ENCODE measurements at places on chromosomes 1 and 21. TPM values are rescaled to one million over a fixed set of nuclear protein-coding genes. Genes with fewer than 3 reads are reported as not detected.

Gene S100A3
- 12.0 TPM for total RNA-seq

Gene PDE9A
- total RNA-seq: 0.72 TPM

Gene MMEL1
- 0.46 TPM for total RNA-seq

Gene SLC2A5
- total RNA-seq: 0.26 TPM

Gene CDC42SE1
- total RNA-seq: 81.2 TPM

Gene TP53BP2
- 51.4 TPM for total RNA-seq

Gene RORC
- not detected for total RNA-seq

Gene TTC39A
- 8.3 TPM for total RNA-seq

GRCh38 chr21:38869196-38869595 is 63.5 kb downstream of the ETS2 start:
- no peaks in the 10 kb centered on the region for H3K27me3 ChIP-seq
- no peak for DNase-seq
- H3K36me3 ChIP-seq: no peaks in the 10 kb centered on the region
- no peak overlapping the region for H3K27ac ChIP-seq
- H3K4me1 ChIP-seq: no peaks in the 10 kb centered on the region
- H3K4me3 ChIP-seq: no peak overlapping the region

- no peaks in the 10 kb centered on the region for H3K36me3 ChIP-seq
- H3K27me3 ChIP-seq: no peaks in the 10 kb centered on the region
- no peak for DNase-seq
These were observed 61.7 kb downstream of the ITSN1 start for GRCh38 chr21:33703750-33704606.

DNA sequence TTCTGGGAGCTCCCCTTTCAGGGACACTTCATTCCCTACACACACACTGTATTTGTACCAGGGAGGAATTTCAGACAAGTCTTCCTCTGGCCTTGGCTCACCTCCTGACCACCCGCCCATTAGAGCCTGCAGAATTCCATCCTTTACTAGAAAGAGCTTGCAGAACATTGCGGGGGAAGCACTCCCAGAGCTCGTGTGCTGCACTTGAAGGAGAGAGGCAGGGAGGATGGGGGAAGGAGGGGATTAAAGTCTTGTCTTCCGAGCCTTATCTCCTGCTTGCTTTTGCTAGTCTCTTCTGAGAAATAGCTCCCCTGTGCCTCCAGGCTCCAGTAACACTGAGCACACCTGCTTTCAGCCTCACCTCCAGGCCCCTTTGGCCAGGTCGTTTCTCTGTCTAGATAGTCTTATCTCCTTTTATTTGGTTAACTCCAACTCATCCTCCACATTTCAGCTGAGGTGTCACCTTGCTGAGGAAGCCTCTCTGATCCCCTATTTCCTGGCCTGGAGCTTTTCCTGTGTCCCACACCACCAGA is 62.0 kb downstream of the PCNX2 start:
- no peaks in the 10 kb centered on the region for H3K27me3 ChIP-seq
- H3K27ac ChIP-seq: no peak overlapping the region
- H3K4me3 ChIP-seq: no peak overlapping the region
- H3K4me1 ChIP-seq: no peaks in the 10 kb centered on the region
- DNase-seq: no peak
- no peaks in the 10 kb centered on the region for H3K36me3 ChIP-seq

DNA sequence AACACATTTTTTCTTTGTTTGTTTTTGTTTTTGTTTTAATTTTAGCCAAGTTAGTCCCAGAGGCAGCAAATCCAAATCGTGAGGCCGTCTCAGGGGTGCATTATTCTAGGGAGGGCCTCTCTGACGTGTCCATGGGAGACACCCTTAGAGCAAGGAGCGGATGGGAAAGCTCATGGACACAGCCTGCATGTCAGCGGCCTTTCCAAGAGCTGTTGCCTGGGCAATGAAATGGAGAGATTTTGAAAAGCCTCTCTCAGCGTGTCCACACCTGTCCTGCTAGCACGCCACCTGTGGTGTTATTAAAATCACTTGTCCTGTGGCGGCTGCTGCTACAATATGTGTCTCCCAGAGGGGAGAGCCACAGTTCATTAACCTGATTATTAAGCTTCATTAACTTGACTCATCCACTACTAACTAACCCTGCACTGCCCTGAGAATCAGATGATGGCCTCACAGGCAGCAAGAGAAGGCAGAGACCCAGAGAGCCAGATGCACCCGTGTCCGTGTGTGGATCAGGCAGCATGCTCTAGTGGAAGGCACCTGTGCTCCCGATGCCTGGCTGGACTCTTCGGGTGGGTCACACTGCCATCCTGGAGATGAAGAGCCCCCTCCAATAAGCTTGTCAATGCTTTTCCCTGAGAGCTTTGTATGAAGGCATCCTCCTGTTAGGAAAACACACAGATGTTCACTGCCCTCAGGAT is 133.3 kb downstream of the PGBD5 start:
- no peaks in the 10 kb centered on the region for H3K36me3 ChIP-seq
- H3K4me3 ChIP-seq: no peak overlapping the region
- H3K27ac ChIP-seq: no peak overlapping the region
- no peaks in the 10 kb centered on the region for H3K27me3 ChIP-seq
- H3K4me1 ChIP-seq: no peaks in the 10 kb centered on the region

GRCh38 chr1:64505944-64506655 is 36.2 kb downstream of the CACHD1 start:
- H3K4me1 ChIP-seq: peaks cover 32% of the 10 kb centered on the region
- no peak for DNase-seq
- no peaks in the 10 kb centered on the region for H3K27me3 ChIP-seq
- H3K4me3 ChIP-seq: peak overlapping the region; percentile 44

- no peaks in the 10 kb centered on the region for H3K27me3 ChIP-seq
- H3K27ac ChIP-seq: no peak overlapping the region
- DNase-seq: no peak
These were observed 148.7 kb downstream of the RUNX1 start for GRCh38 chr21:34900376-34900775.

- no peaks in the 10 kb centered on the region for H3K27me3 ChIP-seq
- H3K4me1 ChIP-seq: no peaks in the 10 kb centered on the region
- no peak for DNase-seq
- no peak overlapping the region for H3K27ac ChIP-seq
- no peaks in the 10 kb centered on the region for H3K36me3 ChIP-seq
These were observed 12.1 kb upstream of the PTTG1IP start for GRCh38 chr21:44885615-44886014.

- H3K36me3 ChIP-seq: no peaks in the 10 kb centered on the region
- no peak overlapping the region for H3K4me3 ChIP-seq
- no peak for DNase-seq
- H3K4me1 ChIP-seq: no peaks in the 10 kb centered on the region
These were observed 246.0 kb downstream of the RYR2 start for GRCh38 chr1:237287876-237288521.

GRCh38 chr1:179043266-179043665 is 17.6 kb downstream of the FAM20B start:
- no peak overlapping the region for H3K4me3 ChIP-seq
- peaks cover 5% of the 10 kb centered on the region for H3K4me1 ChIP-seq
- H3K27me3 ChIP-seq: no peaks in the 10 kb centered on the region
- no peaks in the 10 kb centered on the region for H3K36me3 ChIP-seq

GRCh38 chr1:157137408-157138219 is 581 bp downstream of the ETV3 start:
- peaks cover 22% of the 10 kb centered on the region for H3K36me3 ChIP-seq
- no peaks in the 10 kb centered on the region for H3K27me3 ChIP-seq
- no peak for DNase-seq
- peak overlapping the region; percentile 97 for H3K4me3 ChIP-seq
- H3K27ac ChIP-seq: peak overlapping the region; percentile 87

DNA sequence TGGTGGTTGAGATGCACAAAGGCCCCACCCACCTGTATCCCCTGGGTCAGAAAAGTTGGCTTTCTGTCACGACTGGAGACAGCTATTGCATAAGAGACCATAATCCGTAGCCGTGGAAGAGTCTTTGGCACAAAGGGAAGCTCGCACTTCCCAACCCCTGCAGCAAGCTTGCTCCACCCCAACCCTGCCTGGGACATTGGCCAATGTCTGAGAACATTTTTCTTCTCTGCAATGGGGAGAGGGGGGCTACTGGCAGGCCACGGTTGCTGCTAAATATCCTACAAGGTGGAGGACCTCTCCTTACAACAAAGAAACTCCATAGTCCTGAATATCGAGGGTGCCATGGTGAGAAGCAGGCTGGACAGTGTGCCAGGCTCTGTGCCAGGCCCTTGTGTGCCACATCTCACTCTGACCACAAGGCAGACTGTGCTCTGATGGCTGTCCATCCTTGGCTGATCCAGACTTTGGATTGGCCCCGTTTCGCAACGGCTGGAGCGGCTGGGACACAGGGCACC is 104.1 kb downstream of the CSMD2 start:
- DNase-seq: no peak
- no peak overlapping the region for H3K4me3 ChIP-seq
- H3K27me3 ChIP-seq: no peaks in the 10 kb centered on the region

GRCh38 chr1:194705123-194705854 is 1518.9 kb upstream of the B3GALT2 start:
- H3K27ac ChIP-seq: no peak overlapping the region
- no peak overlapping the region for H3K4me3 ChIP-seq
- no peaks in the 10 kb centered on the region for H3K4me1 ChIP-seq
- H3K36me3 ChIP-seq: no peaks in the 10 kb centered on the region

DNA sequence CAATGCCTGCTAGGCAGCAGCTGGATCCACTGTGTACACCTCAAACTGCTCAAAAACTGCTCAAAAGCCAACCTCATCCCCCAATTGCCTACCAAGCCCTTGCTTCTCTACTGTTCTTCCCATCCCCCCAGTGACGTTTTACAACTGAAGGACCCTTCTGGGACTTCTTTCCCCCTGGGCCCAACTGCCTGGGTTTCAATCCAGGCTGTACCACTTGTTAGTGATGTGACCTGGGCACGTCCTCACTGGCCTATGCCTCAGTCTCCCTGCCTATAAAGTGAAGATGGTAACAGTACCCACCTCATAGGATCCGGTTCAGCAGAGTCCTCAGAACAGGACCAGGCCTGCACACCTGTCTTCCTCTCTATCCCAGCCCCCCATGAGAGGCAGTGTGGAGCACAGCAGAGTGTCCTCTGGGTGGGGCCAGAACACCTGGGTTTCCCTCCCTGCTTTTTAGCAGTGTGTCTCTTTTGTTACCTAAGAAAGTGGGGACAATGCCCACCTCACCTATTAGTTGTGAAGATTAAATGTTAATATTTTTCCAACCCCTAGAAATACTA is 1.9 kb upstream of the TEKT2 start:
- H3K27me3 ChIP-seq: no peaks in the 10 kb centered on the region
- no peak for DNase-seq
- no peak overlapping the region for H3K4me3 ChIP-seq
- no peaks in the 10 kb centered on the region for H3K4me1 ChIP-seq
- no peaks in the 10 kb centered on the region for H3K36me3 ChIP-seq
- H3K27ac ChIP-seq: no peak overlapping the region

DNA sequence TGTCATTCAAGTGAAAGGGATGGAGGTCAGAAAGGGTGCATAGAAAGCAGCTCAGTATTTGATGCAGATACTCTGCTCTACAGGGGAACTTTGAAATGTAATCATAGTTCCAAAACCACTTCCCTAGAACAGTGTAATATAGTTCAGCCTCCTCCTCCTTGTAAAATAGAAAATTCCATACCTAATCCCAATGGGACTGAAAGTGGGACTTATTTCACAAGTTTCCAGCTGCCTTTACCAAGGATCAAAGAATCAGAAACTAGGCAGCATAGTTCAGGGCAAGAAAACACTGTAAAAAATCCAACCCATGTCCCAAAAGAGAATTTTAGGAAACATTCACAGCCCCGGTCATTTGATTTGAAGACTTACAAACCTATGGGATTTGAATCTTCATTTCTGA is 8.1 kb upstream of the TMCO2 start:
- no peak overlapping the region for H3K4me3 ChIP-seq
- no peaks in the 10 kb centered on the region for H3K4me1 ChIP-seq
- H3K27me3 ChIP-seq: no peaks in the 10 kb centered on the region
- H3K27ac ChIP-seq: no peak overlapping the region
- DNase-seq: no peak

DNA sequence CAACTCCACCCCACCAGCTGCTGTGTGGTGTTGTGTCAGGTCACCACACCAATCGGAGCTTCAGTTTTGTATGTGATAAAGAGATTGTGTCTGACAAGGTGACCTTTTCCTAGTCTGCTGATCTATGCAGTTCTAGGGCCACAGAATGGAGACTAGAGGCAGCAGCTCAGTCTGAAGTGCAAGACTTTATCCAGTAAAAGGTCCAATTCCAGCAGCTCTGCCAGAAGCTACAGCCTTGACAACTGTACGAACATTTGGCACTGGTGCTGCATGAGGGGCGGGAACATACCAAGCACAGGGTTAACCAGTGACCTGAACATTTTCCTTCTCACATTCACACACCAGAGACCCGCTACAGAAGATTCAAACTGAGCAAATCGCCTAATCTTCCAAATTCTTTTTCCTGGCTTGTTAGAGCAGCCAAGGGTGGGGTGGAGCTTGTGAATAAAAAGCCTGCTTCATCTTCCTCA is 9.3 kb downstream of the FMO1 start:
- no peak overlapping the region for H3K27ac ChIP-seq
- no peak for DNase-seq
- H3K4me3 ChIP-seq: no peak overlapping the region

DNA sequence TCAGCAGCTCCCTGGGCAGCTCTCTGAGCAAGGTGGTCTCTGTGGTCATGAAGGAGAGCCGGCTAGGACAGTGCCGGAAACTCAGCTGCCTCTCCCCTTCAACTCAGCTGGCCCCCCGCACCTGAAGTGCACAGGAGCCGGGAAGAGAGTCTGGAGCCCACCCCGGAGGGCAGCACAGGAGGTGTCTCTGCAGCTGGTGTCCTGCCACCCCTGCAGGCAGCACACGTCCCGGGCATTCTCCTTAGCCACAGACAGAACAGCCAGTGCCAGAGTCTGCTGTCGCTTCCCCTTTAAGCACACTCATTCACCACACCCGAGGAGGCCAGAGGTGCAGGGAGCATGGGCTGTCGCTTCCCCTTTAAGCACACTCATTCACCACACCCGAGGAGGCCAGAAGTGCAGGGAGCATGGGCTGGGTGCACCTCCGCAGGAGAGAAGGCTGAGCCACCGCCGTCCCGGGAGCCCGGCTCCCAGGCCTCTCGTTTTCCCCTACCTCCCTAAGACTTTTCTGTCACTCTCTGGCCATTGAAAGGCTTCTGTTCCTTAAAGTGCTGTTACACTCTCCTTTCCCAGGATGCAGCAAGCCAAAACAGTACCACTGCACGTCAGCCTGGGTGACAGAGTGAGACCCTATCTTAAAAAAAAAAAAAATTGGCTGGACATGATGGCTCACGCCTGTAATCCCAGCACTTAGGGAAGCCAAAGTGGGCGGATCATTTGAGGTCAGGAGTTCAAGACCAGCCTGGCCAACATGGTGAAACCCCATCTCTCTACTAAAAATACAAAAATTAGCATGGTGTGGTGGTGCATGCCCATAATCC is 16.9 kb upstream of the SAMD11 start:
- H3K27ac ChIP-seq: peak overlapping the region; percentile 69
- no peaks in the 10 kb centered on the region for H3K27me3 ChIP-seq
- no peak overlapping the region for H3K4me3 ChIP-seq
- H3K4me1 ChIP-seq: peaks cover 54% of the 10 kb centered on the region

DNA sequence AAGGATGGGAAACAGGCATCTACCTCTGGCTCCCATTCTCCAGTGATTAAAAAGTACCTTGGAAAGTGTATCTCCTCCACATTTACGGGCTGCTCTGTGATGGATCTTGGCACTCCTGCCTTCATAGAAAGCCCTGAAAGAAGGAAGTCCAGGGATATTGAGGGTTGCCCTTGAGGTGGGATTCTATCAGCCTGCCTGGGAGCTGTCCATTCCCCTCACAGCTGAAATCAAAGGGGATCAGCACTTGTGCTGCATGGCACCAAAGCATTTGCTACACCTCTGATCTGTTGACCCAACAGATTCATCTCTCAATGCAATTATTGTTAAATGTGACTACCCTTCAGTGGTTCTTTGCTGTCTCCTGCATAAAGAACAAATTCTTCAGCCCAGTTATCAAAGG is 442.0 kb upstream of the RUNX1 start:
- no peaks in the 10 kb centered on the region for H3K36me3 ChIP-seq
- H3K27ac ChIP-seq: no peak overlapping the region
- H3K4me3 ChIP-seq: no peak overlapping the region
